ENCODE measurements at places on chromosomes 7 and 10.

GRCh38 chr7:44678471-44679179 lies 70.0 kb upstream of the ZMIZ2 start:
- peak; percentile 70 for DNase-seq

DNA sequence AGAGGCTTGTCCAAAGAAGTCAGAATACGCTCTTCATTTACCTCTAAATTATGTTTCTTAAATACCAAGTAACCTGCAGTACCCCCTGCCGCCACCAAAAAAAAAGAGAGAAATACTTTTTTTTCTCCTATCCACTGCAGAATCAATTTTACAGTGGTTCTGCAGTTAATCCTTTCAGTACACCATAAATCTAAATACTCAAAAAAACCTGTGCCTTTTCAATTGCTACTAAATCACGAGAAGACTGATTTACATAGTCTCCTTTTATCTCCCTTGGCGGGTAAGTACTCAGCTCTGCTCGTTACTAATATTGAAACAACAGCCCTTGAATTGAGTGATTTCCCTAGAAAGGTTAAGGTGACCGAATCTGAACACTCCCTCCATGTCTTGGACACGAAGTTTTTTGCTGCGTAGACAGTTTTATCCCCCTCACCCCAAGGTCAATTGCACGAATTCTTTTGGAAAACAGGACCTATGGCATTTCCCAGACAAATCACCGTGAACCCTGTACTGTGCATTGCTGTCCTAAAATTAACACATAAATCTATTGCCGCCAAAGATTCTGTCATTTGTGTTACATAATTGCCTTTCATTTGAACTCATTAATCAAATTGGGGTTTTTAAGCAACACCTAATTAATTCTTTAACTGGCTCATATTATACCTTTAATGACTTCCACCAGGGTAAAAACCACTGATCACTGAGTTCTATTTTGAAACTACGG lies 512 bp upstream of the VIM start:
- DNase-seq = no peak

DNA sequence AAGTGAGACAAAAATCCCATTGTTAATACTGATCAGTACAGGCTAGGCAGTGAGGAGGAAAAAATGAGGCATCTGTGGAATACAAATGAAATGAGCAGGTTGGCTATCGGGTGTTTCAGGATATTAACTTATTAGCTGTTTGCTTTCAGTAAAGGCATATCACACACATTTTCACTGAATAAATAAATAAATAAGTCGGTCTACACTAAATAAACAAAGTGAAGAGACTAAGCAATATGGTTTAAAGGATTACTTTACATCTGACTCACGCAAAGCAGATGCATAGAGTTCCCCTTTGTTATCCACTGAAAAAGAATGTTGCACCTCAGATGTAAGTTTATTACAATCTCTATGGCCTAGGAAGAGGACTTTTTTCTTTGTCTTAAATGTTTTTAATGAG lies 6.3 kb upstream of the SEMA3A start:
- no peak for DNase-seq

- DNase-seq = no peak
Observed at GRCh38 chr10:77338143-77338542, 299.5 kb downstream of the KCNMA1 start.

DNA sequence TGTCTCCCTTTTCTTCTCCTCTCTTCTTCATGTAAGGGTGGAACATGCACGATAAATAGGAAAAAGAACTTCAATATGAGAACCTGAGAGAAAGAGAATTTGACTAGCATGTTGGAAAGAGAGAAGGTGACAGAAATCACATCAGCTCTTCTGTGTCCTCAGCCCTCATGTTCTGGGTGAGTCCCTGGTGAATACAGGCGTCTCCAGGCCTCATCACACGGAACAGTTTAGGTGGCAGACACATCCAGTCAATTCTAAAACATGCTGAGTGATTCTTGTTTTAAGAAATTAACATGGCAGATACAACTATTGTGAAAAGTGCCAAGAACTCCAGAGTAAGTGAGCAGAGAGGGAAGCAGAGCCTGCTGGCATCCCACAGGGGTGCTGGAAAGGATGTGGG lies 96.1 kb downstream of the FAM107B start:
- no peak for DNase-seq

DNA sequence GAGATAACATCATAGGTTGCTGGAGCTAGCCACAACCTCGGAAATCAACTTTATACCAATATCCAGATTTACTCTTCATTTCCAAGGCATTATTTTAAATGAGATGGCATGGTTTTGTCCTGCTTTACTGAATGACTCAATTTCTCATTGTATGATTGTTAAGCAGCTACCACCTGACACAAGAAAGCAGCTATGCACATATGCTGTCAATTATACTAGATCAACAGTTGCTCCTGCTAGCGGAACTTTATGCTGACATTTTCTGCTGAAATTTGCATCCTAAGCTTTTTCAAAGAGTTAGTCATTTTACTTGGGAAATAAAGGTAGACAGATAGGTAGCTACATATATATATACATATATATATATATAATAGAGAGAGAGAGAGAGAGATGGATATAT lies 8.9 kb upstream of the CH25H start:
- DNase-seq = no peak

GRCh38 chr10:14220026-14220425 lies 110.7 kb downstream of the FRMD4A start:
- no peak for DNase-seq

GRCh38 chr10:110118891-110119621 lies 88.3 kb upstream of the MXI1 start:
- DNase-seq = no peak

DNA sequence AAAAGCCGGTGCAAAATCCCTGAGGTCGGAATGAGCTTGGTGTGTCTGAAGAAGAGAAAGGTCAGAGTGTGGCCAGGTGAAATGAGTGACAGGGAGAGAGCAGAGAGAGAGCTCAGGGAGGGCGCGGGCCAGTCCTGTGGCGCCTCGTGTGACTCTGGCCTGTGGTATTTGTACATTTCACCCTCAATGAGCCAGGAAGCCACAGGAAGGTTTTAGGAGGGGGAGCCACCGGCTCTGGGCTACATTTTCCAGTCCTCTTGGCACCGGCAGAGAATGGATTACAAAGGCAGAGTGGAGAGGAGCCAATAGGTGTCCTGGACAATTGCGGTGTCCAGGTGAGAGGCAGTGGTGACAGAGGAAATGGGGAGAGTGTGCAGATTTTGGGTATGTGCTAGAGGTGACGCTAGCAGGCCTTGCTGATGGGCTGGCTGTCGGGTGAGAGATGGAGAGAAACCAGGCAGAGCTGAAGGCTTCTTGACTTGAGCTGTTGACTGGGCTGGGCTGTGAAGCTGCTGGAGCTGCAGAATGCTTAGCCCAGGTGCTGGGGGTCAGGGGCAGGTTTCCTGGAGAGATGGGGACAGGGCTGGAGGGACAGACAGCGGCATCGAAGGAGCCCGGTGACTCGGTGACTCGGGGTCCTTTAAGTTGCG lies 38.1 kb downstream of the COL13A1 start:
- no peak for DNase-seq

- no peak for DNase-seq
Observed at GRCh38 chr7:70178787-70179186, 580.5 kb downstream of the AUTS2 start.

- DNase-seq = no peak
Observed at GRCh38 chr10:74816824-74817498, 9.4 kb upstream of the KAT6B start.

GRCh38 chr7:73894733-73895551 lies 34.0 kb downstream of the TMEM270 start:
- DNase-seq = peak; percentile 92

GRCh38 chr7:131747658-131748232 lies 191.3 kb upstream of the PODXL start:
- no peak for DNase-seq

- DNase-seq = no peak
Observed at GRCh38 chr7:95242266-95242665, 82.1 kb downstream of the PON1 start.

GRCh38 chr10:91345716-91346115 lies 64.4 kb upstream of the HECTD2 start:
- DNase-seq = no peak

DNA sequence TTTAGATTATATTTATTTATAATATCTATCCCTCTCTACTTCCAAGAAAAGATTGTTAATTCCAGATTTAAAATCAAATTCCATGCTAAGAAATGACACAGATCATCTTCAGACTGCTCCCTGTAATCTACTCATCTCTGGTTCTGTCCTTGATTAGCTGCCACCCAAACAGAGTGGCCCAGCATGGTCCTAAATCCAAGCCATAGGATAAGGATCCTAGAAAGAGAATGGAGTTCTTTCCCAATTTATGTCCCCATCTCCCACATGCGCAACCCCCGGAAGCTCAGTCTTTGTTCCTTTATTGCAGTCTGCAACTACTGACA lies 23.4 kb upstream of the HDAC9 start:
- DNase-seq = no peak

GRCh38 chr10:70147259-70147625 lies 742 bp upstream of the TYSND1 start:
- no peak for DNase-seq

DNA sequence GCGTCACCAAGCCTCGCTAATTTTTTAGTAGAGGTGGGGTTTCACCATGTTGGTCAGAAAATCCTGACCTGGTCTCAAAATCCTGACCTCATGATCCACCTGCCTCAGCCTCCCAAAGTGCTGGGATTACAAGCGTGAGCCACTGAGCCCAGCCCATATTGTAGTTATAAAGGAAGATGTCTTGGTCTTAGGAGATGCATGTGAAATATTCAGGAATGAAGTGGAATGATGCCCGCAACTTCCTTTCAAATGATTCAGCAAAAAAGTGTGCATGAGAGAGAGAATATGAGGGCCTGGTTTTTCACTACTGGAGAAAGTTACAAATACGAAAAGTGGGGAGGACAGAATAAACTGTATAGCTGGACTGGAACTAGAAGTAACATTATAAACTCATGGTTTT lies 15.9 kb downstream of the TMEM209 start:
- DNase-seq = peak; percentile 14

GRCh38 chr10:25831080-25831479 lies 102.9 kb upstream of the MYO3A start:
- no peak for DNase-seq

- no peak for DNase-seq
Observed at GRCh38 chr10:29757551-29758297, 123.0 kb upstream of the SVIL start.

DNA sequence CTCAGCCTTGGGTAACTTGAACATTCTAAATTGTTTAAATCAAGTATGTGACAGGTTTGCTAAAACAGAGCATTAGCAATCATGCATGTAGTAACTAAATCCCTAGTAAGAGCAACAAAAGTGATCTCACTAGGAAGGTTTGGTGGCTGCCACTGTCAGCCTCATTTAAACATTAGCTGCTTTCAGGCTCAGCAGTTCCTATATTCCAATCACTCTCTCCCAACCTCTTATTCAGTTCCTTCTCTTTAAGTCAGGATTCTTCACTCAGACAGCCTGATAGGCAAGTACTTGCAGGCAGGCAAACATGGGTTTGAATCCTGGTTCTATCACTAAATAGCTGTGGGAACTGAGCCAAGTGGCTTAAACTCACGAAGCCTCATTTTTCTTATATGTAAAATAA lies 3.6 kb downstream of the CREB3L2 start:
- no peak for DNase-seq

DNA sequence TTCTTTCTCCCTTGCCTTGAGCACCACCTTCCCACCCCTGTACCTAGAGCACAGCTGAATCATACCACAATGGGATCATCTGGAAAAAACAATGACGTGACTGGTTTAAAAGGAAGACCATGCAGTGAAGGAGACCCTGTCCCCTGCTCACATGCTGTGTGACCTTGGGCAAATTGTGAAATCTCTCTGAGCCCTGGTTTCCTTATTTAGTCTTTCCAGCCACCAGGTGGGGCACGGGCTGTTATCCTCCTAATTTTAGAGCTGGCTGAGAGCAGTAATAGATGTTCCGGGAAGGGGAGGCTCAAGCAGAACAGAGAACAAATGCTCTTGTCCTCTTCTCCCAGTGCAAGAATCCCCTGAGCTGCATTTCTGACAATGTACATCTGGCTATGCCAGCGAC lies 198.3 kb downstream of the RPS24 start:
- no peak for DNase-seq

GRCh38 chr10:64312876-64313275 lies 791.7 kb downstream of the REEP3 start:
- DNase-seq = no peak

GRCh38 chr7:13802651-13803050 lies 186.8 kb downstream of the ETV1 start:
- DNase-seq = no peak

DNA sequence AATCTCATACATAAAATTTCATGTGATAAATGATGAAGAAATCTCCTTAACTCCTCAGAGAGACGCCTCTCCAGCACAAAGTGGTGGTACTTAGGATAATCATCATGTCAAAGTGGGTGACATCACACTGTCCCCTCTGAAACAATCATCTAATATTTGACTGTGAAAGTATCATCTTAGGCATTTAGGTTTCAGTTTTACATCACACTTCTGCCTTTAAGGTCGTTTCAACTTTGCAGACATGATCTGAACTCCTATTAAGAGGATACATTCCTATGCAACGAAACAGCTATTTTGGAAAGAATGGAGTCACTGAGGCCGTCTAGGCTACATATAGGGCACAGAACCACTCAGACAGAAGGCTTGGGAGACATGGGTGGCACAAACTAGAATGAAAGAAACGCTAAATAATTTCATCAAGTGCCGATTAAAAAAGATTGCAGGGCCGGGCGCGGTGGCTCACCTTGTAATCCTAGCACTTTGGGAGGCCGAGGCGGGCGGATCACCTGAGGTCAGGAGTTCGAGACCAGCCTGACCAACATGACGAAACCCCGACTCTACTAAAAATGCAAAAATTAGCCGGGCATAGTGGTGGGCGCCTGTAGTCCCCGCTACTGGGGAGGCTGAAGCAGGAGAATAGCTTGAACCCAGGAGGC lies 2.0 kb downstream of the VOPP1 start:
- no peak for DNase-seq

GRCh38 chr10:72303424-72304128 lies 29.9 kb downstream of the DDIT4 start:
- no peak for DNase-seq

DNA sequence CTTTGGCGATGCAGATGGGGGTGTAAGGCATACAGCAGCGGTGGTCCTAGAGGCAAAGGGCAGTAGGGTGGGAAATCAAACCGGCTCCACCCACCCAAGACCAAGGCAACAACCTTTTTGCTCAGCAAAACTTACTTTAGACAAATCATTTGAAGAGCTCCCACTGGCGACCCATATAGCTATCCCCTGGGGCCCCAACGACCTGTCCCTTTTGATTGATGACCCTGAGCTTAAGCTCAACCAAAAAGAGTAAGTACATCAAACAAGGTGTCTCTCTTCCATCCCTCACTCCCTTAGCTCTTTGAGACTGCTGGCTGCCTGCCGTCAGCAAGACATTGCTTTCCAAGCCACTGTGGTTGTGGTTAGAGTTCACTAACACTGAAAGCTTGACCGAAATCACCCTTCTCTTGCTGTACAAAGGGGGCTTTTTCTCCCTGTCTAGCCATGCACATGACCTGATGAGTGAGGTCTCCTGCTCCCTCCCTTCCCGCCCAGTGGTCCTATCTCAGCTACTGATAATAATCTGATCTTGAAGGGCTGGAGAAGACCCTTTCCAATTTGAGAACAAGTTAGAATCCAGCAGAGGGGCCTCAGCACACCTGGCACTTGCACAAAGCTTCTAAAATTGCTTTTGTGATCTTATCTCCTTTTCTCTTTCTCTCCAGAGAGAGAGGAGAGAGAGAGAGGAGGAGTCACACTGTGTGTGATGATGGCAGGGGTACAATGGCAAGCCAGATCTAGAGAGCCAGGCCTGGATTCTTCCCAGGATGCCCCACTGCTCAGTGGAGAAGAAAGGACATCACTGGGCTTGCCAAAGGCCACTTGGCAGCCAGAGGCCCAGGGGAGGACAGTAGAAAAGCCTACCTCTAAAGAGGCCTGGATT lies 42.2 kb downstream of the XPNPEP1 start:
- no peak for DNase-seq

All from AG09319 (cell line).